Fibroblast of skin of back (primary cell): ENCODE measurements at places on chromosomes 7 and 10.

DNA sequence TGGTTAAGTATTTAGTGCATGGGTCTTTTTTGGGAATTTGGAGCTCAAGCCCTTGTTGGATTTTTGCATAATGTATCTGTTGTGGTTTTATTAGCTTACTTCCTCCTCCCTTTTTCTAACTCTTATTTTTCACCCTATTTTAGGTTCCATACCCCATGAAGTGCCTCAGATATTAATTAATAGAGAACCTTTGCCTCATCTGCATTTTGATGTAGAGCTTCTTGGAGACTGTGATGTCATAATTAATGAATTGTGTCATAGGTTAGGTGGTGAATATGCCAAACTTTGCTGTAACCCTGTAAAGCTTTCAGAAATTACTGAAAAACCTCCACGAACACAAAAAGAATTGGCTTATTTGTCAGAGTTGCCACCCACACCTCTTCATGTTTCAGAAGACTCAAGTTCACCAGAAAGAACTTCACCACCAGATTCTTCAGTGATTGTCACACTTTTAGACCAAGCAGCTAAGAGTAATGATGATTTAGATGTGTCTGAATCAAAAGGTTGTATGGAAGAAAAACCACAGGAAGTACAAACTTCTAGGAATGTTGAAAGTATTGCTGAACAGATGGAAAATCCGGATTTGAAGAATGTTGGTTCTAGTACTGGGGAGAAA is 28.0 kb downstream of the SIRT1 start:
- DNase-seq, result peak; percentile 37

DNA sequence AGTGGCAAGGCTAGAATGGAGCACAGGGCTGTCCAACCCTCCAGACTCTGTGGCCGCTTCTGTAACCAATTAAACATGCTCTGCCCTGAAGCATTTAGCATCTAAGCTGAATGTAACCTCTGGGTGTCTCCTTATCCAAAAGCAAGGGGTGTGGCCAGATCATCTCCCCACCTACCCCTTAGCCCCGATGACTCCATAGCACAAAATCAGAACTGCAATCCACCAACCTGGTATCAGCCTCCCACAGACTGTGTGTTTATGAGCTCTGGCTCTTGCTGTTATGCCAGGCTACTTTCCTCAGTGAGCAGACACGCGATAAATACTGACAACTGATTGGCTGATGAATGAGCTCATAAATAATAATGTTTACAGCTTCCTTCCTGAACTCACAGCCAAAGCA is 3.2 kb downstream of the FRMD4A start:
- no peak for DNase-seq

DNA sequence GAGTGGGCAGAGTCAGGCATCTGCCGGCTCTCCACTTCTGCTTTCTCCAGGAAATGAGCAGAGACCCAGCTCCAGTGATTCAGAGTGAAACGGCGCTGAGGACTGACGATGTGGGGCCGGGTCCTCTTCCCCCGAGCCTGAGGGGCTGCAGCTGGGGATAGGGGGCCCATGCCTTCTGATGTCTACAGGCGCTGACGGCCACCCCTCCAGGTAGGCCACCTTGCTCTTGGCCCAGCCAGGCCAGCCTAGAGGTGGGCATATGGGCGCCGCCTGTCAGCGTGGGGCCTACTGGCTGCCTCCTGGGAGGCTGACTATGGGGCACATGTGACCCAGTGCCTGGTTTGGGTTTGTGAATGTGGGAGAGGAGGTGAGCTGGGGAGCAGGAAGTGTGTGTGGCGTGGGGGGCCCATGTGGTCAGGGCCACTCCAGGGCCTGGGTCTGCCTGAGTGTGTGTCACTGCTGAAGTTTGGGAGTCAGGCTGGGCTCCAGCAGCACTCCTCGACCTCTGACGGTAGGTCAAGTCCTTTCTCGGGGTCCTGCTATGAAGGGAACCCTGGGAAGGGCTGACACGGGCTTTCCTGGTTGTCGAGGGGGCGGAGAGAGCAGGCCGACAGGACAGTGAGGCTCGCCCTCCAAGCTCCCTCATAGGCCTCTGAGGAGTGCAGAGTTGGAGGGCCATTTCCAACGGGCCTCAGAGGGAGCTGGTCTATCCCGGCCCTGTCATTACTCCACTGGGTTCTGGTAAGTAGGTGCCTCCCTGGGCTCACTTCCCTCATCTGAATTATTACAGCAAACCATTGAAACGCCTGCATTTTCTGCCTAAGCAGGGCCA is at the start of gene WDFY4:
Gene WDFY4 (plus strand): TSS at position 82 of the 832 bp plus-strand sequence. CDS start 24,860 bp downstream, outside the sequence.
- no peak for DNase-seq

- no peak for DNase-seq
Observed at GRCh38 chr7:100430493-100431285, 1.1 kb downstream of the MEPCE start.

- no peak for DNase-seq
Observed at GRCh38 chr7:53191836-53192443, 156.5 kb downstream of the POM121L12 start.

- no peak for DNase-seq
Observed at GRCh38 chr7:2984091-2984490, 59.6 kb downstream of the CARD11 start.

GRCh38 chr10:86360657-86361056 is 5.9 kb downstream of the GRID1 start:
- DNase-seq, result no peak

DNA sequence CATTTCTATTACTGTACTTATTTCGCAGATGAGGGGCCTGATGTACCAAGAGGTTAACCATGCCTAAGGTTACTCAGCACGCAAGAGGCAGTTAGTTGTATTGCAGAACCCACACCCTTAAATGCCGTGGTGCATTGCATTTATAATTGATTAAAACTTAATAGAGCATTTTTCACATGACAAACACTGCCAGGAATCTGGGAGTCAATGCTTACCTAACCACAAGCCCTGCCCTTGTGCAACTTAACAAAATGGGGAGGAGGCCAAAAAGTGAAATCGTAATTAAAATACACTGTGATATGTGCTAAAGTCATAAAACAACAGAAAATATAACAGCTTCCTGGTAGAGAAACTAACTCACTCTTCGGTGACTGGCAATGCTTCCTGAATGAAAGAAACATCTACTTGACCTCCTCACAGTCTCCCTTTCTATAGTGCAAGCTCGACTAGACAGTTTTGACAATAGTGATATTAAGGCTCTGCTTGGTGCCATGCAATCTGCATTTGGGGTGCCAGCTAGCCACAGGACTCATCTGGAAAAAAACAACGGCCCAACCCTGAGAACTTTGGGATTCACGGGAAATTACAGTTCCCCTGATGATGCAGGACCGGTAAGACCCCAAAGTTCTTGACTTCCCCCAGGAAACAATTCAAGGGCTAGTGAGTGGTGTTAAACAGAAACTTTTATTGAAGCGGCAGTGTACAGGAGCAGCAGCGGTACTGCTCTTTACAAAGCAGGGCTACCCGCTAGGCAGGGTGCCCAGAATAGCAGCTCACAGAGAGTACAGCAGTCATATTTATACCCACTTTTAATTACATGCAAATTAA is 612.4 kb downstream of the TNS3 start:
- peak; percentile 26 for DNase-seq

DNA sequence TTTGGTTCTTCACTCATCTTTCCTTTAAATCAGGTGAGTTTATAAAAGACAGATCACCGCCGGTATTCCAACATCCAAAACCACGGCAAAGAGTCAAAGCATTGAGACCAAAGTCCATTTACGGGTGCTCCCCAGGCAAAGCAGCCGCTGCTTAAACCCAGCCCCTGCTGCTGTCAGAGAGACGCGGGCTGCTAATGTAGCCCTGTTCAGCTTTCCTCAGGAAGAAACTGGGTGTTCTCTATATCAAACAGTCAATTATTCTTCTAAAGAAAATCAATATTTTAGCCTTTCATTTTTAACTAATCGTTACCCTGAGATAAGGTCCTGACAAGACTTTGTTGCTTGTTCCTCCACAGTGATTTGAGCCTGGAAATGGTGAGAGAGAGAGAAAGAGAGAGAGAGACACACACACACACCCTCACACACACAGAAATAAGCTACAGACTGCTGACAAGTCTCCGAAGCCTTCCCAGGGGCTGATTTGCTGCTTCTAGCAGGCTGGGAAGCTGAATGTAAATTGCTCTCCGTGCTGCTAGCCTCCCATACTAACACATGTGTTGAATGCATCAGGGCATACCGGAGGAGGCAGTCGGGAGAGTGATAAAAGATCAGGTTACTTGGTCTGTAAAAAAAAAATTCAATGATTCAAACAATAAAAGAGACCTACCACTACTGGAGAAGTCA is 183.0 kb upstream of the ANK3 start:
- peak; percentile 54 for DNase-seq

GRCh38 chr10:36451391-36451970 is 673.9 kb upstream of the ANKRD30A start:
- DNase-seq, result no peak

GRCh38 chr7:144579687-144580086 is 176.2 kb upstream of the NOBOX start:
- no peak for DNase-seq

DNA sequence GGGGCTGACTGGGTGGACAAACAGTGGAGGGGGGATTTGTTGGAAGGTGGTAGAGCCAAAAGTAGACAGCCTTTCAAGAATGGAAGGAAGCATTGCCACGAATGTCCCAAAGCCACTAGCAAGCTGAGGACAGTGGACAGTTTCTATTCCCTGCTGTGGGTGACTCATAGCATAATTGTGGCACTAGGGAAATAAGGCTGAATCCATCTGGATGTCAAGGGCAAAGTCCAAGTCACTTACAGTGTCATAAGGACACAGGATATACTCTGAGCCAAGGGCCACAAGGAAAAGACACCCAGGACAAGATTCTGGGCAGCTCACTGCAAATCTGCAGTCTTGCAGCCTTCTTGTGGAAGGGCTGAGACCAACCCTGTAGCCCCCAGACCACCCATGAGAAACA is 79.7 kb downstream of the FRMPD2 start:
- peak; percentile 4 for DNase-seq

- DNase-seq, result no peak
Observed at GRCh38 chr7:81672872-81673271, 97.0 kb downstream of the HGF start.

DNA sequence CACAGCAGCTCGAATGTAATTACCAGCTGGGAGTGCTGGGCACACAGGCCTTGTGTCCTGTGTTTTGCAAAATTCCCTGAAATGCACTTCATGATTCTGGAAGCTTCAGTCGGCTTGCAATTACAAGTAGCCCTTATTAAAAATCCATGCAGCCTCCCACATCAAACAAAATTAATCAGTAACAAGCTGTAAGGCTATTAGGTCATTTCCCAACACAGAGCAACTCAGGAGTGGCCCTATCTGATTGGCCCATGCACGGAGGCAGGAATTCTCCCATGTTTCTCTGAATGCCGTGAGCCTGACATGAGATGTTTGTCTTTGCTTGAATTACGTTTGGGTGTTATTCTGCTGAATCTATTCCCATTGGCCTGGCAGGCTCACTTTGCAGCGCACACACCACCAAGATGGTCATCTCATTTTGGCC is 36.9 kb downstream of the FOXL3 start:
- DNase-seq, result no peak

GRCh38 chr10:8352171-8353075 is 297.9 kb downstream of the GATA3 start:
- DNase-seq, result no peak

GRCh38 chr10:117334926-117335325 is 40.3 kb downstream of the PDZD8 start:
- DNase-seq, result peak; percentile 9

DNA sequence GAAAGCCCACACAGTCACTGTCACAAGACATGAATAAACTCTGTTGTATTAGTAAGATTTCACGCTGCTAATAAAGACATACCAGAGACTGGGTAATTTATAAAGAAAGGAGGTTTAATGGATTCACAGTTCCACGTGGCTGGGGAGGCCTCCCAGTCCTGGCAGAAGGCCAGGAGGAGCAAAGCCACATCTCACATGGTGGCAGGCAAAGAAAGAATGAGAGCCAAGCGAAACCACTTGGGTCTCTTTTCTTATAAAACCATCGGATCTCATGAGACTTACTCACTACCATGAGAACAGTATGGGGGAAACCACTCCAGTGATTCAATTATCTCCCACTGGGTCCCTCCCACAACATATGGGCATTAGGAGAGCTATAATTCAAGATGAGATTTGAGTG is 110.2 kb downstream of the ST8SIA6 start:
- DNase-seq, result peak; percentile 16

DNA sequence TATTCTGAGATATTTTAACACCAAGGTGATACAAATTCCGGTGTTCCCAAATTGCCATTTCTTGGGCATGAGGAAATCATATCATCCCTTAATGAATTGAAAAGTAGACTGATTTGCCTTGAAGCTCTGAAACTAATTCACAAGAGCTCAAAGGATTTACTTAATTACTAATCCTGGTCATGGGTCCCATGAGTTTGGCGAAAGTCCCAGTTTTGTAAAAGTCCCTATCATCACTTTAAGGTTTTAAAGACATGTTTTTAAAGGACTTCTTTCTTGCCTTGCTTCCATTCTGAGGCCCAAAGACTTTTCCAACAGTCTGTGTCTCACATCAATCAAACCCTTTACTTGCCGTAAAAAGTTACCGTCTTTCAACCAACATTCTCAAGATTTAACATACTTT is 377.9 kb downstream of the DNAJB9 start:
- no peak for DNase-seq

DNA sequence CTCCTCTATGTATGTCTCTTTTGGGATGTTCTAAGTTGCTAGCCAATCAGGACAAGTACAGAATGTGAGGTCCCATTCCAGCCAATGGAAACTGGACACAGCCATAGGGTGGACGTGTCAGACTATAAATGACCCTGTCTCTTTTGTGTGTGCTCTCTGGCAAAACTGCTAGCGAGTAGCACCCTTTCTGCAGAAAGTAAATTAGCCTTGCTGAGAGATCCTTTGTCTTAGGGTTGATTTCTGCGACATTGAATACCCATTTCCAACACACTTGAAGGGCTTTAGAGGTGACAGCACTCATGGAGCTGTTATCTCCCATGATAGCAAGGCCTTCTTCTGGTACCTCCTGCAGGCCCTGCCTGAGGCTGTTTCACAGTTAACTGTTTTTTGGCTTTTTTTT is 107.5 kb downstream of the CCNY start:
- no peak for DNase-seq

DNA sequence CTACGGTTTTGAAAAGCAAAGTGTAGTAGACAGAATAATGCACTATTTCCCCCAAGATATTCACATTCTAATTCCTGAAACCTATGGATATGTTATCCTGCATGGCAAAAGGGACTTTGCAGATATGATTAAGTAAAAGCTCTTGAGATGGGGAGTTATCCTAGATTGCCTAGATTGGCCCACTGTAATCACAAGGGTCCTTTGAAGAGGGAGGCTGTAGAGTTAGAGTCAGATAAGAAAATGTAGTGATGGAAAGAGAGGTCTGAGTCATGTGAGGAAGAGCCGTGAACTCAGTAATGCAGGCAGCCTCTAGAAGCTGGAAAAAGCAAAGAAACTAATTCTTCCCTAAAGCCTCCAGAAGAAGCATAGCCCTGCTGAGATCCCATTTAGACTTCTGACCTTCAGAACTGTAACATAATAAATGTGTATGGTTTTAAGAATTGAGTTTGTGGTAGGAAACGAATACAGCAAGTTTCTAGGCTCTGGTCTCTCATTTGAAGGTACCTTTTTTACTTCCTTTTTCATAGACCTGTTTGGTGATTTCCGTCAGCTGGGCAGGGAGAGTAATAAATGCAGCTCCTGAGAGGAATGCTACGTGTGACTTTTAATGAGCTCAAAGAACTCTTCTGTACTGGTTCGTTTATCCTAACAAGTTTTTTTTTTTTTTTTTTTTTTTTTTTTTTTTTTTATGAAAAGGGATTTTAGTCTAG is 41.9 kb upstream of the NXPH1 start:
- DNase-seq, result no peak
